ENCODE measurements at places on chromosomes 11 and 22.

- no peak for DNase-seq
Observed at GRCh38 chr22:48320683-48321451, 1506.8 kb downstream of the BRD1 start.

- DNase-seq = no peak
Observed at GRCh38 chr22:28792491-28793383, 7.6 kb downstream of the XBP1 start.

GRCh38 chr11:15667127-15667725 lies 552.5 kb downstream of the INSC start:
- no peak for DNase-seq

- peak; percentile 76 for DNase-seq
Observed at GRCh38 chr22:31977141-31977841, 33.0 kb downstream of the YWHAH start.

- DNase-seq = peak; percentile 64
Observed at GRCh38 chr11:128725630-128726319, 31.9 kb downstream of the FLI1 start.

GRCh38 chr22:35170716-35171697 lies 86.3 kb upstream of the HMGXB4 start:
- DNase-seq = no peak

GRCh38 chr11:88790182-88790581 lies 275.6 kb downstream of the GRM5 start:
- DNase-seq = no peak

DNA sequence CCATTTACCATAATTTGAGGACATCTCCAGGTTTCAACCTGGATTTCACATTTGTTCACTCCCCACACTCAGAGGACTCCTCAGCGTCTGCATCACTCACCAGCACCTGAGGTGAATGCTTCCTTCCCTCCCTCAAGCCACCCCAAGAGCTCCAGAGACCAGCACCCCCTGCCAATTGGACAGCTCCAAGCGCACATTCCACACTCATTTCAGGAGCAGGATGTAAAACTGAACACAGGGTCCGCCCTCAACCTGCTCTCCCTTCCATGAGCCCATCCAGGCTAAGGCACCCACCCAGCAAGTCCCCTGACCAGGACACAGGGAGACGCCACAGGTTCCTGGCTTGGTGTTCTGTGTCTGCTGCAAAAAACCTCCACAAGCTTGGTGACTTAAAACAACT lies 3.9 kb downstream of the SCGB1D1 start:
- no peak for DNase-seq

DNA sequence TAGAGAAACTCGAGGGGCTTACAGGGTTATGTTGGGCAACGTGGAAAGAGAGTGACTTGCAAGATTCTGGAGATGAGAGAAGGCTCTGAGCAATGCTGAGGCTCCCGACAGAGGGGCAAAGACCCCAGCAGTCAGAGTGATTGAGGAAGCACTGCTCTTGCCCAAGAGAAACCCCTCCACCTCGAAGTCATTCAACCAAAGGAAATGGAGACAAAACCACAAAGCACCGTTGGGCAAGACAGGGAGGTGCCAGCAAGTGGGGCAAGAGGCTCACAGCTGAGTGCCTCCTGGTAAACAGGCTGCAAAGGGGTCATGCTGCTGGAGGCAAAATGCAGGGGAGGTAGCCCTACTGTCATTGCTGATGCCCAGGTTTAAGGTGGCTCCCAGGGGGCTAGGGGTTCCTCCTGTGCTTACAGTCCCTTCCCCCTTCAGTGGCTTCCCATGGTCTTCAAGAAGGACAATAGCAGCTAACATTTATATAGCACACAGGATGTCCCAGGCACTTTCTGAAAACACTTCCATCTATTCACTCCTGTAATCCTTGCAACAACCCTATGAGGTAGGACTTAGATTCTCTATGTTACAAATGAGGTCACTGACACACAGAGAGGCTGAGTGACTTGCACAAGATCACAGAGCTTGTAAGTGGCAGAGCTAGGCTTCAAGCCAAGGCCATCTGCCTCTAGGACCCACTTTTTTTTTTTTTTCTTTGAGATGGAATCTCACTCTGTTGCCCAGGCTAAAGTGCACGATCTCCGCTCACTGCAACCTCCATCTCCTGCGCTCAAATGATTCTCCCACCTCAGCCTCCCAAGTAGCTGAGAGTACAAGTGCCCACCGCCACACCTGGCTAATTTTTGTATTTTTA lies 18.1 kb upstream of the MYH9 start:
- DNase-seq = peak; percentile 57

- no peak for DNase-seq
Observed at GRCh38 chr22:31126128-31126868, 3.5 kb downstream of the INPP5J start.

GRCh38 chr11:71194710-71195109 lies 57.7 kb downstream of the SHANK2 start:
- no peak for DNase-seq

DNA sequence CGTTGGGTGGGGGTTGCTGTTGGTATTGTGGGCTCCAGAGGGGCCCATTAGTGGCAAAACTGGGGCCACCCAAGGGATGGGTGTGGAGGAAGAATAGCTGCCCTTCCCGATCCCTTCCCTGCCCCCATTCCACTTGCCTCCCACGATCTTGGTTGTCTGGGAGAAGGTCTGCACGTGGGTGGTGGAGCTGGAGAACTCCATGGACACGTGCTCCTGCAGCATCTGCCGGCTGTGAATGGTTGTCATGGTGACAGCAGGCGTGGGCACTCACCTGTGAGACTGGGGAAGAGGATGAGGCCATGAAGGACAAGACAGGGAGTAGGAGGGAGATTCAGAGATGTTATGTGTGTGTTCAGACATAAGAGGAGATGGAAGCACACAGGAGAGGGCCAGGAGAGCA lies 2.0 kb downstream of the IGSF22 start:
- no peak for DNase-seq

- DNase-seq = peak; percentile 13
Observed at GRCh38 chr22:17120711-17121232, 388 bp downstream of the TMEM121B start.

DNA sequence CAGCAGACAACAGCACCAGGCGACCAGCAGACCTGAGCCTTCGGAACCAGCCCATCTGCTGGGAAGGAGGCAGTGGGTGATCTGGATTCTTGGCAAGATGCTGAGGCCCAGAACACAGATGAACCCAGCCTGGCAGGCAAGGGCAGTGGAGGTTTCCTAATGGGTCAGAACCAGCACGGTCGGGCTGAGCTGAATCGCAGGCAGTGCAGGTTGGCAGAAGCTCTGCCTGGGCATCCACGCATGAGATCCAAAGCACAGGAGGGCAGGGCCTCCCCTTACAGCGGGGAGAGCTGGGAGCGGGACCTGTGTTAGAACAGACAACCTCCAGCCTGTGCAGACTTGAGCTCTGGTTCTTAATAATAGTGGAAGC lies 47.5 kb downstream of the DSCAML1 start:
- DNase-seq = no peak

DNA sequence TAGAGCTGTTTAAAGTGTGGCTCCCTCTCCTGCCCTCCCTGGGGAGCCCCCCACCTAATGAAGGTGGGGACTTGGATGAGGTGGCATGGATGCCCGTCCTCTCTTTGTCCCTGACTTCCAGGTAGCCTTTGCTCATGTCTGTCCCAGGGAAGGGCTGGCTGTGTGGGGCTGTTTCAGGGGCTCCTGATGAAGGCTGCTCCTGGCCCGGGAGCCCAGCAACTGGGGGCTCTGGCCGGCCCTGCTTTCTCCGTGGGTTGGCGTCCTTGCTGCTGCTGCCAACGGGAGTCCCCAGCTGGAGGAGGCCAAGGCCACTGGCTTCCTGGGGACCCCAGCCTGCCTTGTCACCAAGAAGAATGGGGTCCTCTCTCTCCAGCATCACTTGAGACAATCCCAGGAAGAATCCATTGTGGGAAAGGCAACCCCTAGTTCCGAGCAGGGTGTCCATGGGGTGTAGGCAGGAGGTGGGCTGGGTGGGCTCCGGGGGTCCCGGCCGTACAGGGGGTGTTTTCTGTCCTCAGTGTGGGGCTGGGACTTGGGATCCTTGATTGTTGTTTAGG lies 13.2 kb downstream of the GRAMD4 start:
- no peak for DNase-seq

DNA sequence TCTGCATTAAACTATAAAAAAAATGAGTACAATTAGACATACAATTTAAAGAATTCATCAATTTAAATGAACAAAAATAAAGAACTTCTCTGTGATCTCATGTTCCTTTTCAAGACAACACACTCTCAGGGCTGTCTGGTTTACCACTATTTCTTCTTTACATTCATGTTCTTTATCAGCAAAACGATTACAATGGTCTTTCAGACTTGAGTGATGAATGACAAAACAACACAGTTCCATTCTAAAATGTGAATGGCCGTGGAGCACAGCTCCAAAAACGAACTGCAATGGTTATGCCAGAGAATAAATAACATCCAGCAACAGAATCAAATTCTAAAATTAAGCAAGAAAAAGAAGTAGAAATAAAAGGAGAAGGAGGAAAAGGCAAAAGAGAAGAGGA lies 113.1 kb downstream of the CADM1 start:
- no peak for DNase-seq

DNA sequence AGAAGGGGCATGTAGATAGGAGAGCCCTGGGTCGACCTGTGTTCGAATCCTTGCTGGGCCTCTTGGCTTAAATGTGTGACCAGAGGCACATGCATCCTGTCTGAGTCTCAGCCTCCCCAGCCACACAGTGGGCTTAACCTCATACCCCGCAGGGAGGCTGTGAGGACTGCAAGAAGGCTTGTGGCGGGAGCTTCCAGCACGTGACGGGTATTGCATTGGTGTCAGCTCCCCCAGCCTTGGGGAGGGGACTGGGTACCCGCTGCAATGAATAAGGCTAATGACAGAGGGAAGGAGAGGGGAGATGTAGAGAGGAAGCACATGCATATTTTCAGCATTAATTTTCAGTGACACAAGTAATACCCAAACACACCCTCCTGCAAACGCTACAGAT lies 8.1 kb downstream of the RASD2 start:
- no peak for DNase-seq

DNA sequence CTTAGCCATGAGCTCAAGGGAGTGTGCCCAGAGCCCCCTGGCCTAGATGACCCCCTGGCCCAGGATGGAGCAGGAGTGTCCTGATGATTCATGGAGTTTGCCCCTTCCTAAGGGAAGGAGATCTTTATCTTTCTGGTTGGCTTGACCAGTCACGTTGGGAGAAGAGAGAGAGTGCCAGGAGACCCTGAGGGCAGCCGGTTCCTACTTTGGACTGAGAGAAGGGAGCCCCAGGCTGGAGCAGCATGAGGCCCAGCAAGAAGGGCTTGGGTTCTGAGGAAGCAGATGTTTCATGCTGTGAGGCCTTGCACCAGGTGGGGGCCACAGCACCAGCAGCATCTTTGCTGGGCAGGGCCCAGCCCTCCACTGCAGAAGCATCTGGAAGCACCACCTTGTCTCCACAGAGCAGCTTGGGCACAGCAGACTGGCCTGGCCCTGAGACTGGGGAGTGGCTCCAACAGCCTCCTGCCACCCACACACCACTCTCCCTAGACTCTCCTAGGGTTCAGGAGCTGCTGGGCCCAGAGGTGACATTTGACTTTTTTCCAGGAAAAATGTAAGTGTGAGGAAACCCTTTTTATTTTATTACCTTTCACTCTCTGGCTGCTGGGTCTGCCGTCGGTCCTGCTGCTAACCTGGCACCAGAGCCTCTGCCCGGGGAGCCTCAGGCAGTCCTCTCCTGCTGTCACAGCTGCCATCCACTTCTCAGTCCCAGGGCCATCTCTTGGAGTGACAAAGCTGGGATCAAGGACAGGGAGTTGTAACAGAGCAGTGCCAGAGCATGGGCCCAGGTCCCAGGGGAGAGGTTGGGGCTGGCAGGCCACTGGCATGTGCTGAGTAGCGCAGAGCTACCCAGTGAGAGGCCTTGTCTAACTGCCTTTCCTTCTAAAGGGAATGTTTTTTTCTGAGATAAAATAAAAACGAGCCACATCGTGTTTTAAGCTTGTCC lies 14.3 kb downstream of the ADORA2A start:
- DNase-seq = no peak

GRCh38 chr11:14001597-14001996 lies 39.1 kb downstream of the SPON1 start:
- DNase-seq = no peak

- no peak for DNase-seq
Observed at GRCh38 chr22:26995235-26995634, 337.8 kb downstream of the MIAT start.

GRCh38 chr11:66692871-66693331 lies 15.2 kb upstream of the RBM4B start:
- DNase-seq = no peak

DNA sequence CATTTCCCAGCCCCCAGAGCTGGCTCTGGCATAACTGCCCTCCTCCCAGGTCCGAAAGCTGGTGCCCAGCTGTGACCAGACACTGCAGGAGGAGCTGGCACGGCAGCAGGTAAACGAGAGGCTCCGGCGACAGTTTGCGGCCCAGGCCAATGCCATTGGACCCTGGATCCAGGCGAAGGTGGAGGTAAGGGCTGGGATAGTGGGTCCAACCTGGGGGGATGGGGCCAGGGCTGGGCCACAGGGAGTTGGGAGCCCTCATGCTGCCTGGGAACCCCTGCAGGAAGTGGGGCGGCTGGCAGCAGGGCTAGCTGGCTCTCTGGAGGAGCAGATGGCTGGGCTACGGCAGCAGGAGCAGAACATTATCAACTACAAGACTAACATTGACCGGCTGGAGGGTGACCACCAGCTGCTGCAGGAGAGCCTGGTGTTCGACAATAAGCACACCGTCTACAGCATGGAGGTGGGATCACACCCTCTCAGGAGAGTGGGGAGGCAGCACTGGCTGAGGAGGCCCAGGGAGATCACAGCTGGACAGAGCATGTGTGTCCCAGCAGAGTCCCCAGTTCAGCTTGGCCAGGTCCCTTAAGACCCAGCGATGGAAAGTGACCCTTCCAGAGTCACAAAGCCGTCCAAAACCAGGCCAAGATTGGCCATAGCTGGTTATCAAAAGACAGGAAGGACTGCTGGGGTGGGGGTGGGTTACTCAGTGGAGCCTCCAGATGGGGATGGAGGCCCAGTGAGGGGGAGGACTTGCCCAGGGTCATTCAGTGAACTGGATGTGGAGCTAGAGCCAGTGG lies 7.0 kb downstream of the CTSF start:
- DNase-seq = no peak

DNA sequence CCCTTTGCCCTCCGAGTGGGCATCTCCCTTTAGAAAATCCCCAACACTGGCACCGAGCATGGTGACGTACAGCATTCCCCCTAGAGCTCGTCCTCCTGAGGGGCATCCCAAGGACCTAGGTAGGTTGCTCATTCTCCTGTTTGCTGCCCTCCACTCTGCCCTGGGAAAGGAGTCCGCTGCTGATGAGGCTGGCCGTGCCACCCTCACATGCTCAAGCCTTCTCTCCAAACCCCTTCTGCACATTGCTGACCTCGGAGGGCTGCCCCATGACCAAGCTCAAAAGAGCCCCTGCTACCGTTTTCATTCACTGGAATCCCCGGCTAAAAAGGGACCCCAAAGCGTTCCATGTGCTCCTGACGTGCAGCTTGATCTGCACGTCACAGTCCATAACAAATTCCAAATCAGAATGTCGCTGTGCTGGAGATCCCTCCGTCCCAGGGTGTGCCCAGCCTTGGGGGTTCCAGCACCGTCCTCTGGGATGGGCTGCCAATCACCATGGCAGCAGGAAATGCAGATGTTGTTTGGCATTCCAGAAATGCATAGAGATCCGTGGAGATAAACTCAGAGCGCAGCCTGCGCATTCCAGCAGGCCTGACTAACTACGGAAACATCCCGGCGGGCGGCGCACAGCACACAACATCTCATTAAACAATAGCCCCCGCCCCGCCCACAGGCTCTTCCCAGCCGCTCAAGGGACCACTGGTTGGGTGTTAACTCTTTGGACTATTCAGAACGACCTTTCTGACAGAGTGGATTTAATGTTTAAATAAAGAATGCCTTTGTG lies 26.3 kb upstream of the GNB1L start:
- DNase-seq = no peak

Measured in germinal center (tissue), 1 donor.